MV-4-11 (cell line): ENCODE measurements at places on chromosomes 5 and 9.

GRCh38 chr9:118034701-118035100 lies 330.5 kb downstream of the TLR4 start:
- DNase-seq: no peak

- peak; percentile 16 for DNase-seq
Observed at GRCh38 chr5:32413466-32414263, 30.9 kb downstream of the ZFR start.

DNA sequence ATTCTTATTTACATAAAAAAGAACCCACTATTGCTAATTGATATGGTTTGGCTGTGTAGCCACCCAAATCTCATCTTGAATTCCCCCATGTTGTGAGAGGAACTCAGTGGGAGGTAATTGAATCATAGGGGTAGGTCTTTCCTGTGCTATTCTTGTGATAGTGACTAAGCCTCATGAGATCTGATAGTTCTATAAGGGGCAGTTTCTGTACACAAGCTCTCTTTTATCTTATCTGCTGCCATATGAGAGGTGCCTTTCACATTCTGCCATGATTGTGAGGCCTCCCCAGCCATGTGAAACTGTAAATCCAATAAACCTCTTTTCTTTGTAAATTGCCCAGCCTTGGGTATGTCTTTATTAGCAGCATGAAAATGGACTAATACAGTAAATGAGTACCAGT lies 58.2 kb upstream of the PRR16 start:
- peak; percentile 18 for DNase-seq

DNA sequence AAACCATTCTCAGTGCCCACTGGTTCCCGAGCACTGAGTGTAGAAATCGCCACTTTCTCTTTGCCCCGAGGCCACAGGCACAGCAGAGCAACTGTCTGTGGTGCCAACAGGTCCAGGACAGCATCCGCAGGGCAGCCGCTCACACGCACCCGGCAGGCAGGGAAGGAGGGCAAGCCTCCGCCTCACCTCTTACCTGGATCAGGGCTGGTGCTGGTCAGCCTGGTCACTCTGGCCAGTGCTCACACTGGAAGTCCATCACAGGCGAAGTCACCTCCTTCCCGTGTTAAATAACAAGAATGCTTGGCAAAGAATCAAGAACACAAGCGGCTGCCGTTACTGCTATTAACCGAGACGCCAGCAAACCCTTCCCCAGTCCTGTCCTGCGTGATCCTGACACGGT lies 13.7 kb downstream of the DIPK1B start:
- DNase-seq: no peak

DNA sequence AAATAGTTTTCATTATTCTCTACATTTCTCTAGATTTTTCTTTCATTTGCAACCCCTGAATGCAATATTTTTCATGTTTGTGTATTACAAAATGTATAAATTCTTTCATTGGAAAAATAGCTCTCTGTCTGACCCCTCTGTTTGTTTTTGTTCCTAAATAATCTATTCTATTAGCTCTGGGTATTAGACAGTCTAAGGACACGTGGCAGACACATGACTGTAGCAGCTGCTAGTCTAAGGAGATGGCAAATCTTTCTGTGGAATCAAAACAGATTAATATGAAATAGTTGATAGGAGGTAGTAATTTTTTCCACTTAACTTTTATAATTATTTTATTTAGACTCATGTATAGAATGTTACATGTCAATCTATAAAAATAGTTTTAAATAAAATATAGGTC lies 21.4 kb upstream of the SPATA9 start:
- no peak for DNase-seq

DNA sequence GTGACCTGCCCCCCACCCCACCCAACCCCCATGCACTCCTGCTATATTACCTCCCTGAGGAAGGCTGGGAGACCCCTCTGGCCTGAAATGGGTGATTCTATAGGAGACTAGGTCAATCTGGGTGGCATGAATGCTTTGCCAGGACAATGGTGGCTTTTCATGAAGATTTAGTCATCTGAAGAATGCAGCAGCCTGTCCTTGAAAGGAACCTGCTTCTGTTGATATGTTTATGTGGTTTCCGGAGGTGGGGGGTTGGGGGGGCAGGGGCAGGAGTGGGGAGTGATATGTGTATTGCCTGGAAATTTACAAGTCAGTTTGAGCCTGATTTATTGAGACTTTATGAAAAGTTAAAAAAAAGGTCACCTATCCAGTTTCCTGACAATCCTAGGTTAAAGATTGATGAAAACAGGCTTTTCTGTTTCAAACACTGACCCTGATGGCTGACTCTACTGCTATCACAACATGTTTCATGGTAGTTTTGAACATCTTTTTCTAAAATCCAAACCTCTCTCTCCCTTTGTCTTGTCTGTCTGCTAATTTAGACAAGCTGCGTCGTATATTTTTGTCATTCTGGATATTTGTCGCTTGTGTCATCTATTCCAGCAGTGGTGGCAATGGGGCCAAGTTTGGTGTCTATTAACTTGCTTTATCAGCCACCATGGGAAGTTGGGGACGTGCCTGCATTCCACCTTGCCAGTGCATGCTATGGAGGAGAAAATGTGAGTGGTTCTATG lies 153.7 kb upstream of the EGFLAM start:
- DNase-seq: no peak

DNA sequence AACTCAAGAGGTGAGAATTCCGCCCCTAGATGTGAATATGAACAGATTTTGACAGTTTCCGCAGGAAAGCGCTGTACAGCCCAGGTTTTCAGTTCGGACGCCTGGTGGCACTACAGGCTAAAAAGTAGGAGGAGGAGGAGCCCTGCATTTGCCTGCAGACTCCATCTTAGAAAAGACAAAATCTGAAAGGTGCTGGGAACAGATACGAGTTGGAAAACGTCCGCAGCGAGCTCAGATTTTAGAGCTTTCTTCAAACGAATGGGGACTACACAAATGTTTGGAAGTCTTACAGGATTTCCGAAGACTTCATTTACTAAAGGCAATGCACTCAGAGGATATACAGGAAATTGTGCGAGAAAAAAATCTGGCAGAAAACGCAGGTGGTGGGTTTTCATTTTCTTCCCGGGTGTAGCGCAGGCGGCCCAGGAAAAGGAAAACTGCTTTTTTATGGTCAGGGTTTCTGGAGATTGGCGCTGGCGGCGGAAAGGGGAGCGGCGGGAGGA lies 9.9 kb upstream of the PCDHB2 start:
- no peak for DNase-seq

- DNase-seq: no peak
Observed at GRCh38 chr5:1509346-1510085, 14.2 kb downstream of the LPCAT1 start.

- no peak for DNase-seq
Observed at GRCh38 chr9:100774962-100775361, 197.1 kb downstream of the CAVIN4 start.

DNA sequence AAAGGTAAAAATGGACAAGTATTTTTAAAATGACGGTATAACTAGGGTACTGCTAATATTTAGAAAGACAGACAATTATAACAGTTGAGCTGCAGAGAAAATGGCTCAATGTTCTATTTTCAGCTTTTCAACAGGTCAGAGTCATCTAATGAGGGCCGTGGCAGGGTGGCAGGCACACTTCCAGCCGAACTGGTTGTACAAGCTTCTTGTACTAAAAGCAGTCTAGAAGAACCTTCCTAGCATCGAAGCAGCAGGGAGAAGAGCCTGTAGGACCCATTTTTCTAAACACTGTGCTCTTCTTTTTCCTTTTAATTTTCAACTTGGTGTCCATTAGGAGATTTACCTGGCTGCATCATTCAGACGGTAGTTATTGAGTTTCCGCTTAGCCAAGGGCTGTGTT lies 85.6 kb downstream of the SLC28A3 start:
- DNase-seq: no peak

- no peak for DNase-seq
Observed at GRCh38 chr5:74954919-74955318, 88.7 kb upstream of the FAM169A start.
